B cell (primary cell): ENCODE measurements at places on chromosomes 11 and 22. TPM values are rescaled to one million over a fixed set of nuclear protein-coding genes. Genes with fewer than 3 reads are reported as not detected.

- no peak for DNase-seq
These were observed 98.5 kb downstream of the CSTPP1 start for GRCh38 chr11:47035108-47035507.

- DNase-seq: no peak
These were observed 77.4 kb downstream of the MN1 start for GRCh38 chr22:27724157-27724556.

GRCh38 chr11:11396301-11397035, 43.4 kb upstream of the CSNK2A3 start:
- no peak for DNase-seq

DNA sequence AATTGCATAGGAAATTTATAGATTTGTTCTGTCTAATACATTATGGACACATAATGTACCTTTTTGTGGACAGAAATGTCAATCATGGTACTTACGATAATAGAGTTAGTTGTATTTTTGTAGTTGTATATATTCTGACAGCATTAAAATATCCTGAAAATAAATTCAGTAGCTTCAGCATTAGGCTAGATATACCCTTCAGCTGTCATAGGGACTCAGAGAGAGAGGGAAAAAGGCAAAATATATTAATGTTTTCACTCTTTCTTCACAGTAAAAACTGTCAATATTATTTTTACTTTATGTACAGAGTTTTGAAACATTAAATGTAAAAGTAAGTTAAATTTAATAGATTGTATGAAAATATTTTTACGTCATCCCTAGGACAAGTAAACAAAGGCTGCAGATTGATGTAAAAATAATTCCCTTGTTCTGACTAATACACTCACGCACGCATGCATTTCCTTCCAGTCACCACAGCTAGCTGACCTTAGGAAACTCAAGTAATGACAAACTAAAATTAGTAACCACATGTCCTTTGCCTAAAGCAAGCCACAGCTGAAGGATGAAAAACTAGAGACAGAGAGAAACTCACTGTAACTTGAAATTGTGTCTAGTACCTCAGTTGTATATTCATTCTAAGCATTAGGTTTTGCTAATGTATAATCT, 104.7 kb upstream of the CARD18 start:
- no peak for DNase-seq

GRCh38 chr11:10584071-10584501, 15.6 kb upstream of the LYVE1 start:
- DNase-seq: no peak

- no peak for DNase-seq
These were observed 661 bp upstream of the MALAT1 start for GRCh38 chr11:65498042-65498726.

- no peak for DNase-seq
These were observed 32.7 kb upstream of the CCDC34 start for GRCh38 chr11:27395556-27396258.

GRCh38 chr22:33756508-33756949, 163.7 kb downstream of the LARGE1 start:
- no peak for DNase-seq

TNNI2 gene
- 1.6 and 2.9 TPM in 2 replicates for total RNA-seq

- no peak for DNase-seq
These were observed 173.3 kb downstream of the CADM1 start for GRCh38 chr11:115330684-115331482.

GRCh38 chr11:120773501-120774031, 250.3 kb upstream of the TBCEL start:
- no peak for DNase-seq

F2 gene
- total RNA-seq: not detected in 2 replicates

DNA sequence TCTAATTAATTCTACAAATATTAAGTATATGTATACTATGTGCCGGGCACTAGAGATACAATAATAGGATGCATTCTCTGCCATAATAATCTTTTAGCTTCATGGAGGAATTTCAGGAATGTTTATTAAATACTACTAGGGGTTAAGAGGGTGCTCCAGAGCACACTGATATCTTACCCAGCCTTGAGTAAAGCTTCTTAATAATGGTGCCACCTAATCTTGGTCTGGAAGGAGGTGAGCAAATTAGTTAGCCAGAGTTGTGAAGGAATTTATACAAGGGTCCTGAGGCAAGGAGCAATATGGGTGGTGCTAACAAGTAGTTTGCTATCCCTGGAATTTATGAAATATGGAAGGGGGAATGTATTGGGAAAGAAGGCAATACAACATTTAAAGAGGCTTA, 21.7 kb downstream of the ELP4 start:
- DNase-seq: no peak

DNA sequence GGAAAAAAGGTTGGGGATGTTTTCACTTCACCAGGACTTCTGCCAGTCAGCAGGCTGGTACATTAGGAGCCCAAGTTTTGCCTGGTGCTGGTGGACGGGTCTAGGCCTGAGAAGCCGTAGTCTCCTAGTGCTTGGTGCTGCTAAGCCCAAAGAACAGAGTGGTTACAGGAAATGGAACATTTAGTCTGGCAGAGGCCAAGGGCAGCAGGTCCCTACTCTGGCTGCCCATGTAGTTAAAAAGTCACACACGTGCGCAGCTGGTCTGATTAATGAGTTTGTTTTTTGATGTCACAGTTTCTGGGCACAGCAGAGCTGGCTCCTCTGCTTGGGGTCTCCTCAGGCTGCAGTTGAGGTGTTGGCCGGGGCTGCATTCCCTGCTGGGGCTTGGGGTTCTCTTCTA, 20.6 kb downstream of the BCR start:
- DNase-seq: no peak

DNA sequence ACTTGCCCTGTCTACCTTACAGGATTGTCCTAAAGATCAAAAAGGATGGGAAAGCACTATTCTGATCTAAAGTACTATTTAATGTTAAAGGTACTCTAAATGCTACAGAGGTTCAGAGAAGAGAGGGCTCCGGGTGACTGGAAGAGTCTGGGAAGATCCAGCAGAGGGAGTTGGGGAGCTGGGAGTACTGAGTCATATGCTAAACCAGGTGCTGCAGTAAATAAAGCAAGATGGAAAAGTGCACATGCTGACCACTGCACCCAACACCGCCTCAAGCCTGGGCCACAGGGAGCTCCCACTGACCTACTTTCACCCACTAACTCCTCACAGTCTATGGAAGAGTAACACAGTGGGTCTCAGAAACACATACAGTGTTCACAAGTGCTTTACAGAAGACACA, 49.3 kb downstream of the WT1 start:
- no peak for DNase-seq

- DNase-seq: peak; percentile 63
These were observed 10.8 kb downstream of the PPFIBP2 start for GRCh38 chr11:7524462-7525235.

DNA sequence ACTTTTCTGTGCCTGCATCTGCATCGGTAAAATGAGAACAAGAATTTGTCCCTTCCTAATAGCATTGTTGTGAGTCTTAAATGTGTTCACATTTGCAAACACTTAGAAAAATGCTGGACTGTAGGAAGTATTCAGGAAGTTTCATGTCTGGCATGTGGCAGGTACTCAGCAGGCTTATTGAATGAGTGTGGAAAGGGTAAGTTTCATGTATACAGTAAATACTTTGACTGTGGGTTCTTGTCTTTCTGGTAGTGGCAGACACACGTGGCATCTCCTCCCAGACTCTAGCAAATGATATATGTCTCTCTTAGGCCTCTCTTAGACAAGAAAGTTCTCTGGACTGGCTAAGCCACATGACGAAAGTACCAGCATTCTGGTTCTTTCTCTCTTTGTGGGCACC, 179.2 kb downstream of the C11orf91 start:
- no peak for DNase-seq

GRCh38 chr11:86977441-86978050, 22.4 kb upstream of the FZD4 start:
- DNase-seq: no peak

KCNQ1 gene
- 28.8 and 31.9 TPM in 2 replicates for total RNA-seq

CPT1B gene
- total RNA-seq: 55.0 and 59.8 TPM in 2 replicates

- DNase-seq: no peak
These were observed 10.7 kb downstream of the SAA4 start for GRCh38 chr11:18225913-18226312.

DNA sequence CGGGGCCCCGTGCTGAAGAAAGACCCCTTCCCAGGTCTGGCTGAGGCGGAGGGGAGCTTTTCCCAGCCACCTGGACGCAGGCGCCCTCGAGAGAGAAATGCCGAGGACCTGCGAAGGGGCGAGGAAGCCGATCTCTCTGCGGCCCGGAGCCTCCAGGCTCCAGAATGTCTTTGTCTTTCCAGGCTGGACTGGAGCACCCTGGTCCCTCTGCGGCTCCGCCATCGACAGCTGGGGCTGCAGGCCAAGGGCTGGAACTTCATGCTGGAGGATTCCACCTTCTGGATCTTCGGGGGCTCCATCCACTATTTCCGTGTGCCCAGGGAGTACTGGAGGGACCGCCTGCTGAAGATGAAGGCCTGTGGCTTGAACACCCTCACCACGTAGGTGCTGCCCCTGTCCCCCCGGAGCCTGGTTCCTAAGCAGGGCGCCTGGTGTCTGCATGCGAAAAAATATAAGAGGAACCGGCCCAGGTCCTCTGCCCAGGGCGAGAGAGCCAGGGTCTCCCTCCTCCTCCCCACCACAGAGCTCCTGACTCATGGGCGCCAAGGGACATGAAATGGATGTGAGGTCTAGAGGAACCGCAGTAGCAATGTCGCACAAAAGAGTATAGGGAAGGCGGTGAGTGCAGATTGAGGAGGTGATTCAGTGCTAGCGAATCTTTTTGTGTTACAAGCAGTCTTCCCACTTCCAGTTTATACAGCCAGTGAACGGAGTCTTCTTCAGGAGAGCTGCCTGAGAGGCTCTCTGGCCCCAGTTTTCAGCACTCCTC, 11.0 kb downstream of the GLB1L2 start:
- no peak for DNase-seq

GVQW3 gene
- total RNA-seq: 8.2 TPM in 2 replicates

FXYD2 gene
- 13.5 and 19.5 TPM in 2 replicates for total RNA-seq

DNA sequence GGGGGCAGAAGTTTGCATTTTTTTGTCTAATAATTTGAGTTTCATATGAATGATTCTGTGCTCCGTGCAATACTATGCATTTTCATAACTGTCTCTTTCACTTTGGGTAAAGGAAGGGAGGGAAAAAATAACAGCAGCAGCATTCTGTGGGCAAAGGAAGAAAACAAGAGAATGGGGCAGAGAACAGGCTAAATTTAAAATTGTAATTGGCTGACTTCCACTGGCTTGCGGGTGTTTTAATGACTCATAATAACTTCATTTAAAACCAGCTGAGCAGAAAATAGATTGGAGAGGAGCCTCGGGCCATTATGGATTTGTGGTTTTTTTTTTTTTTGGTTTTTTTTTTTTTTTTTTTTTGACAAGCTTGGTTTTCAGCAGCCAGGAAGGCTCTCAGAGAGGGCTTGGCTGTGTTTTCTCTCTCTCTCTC, 107.4 kb downstream of the ZBTB16 start:
- no peak for DNase-seq

DNA sequence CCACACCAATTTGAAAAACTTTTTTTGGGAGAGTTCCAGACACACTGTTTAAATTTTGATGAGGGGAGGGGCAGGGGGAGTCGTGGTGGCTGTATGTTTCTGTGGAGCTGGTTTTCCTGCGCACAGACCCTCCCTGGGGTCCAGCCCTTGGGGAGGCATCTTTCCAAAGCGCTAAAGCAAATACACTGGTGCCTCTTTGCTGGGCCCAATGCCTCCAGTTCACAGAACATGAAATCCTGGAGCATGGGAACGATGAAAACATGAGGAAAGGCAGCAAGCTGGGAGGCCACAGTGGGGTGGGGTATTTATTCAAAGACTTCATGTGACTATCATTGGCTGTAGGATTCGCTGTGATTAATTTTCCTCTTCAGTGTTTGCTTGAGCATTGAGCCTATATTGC, 135.3 kb downstream of the CCDC34 start:
- no peak for DNase-seq
